Smooth muscle cell of trachea (primary cell): ENCODE measurements at places on chromosomes 1 and 21. TPM values are rescaled to one million over a fixed set of nuclear protein-coding genes. Genes with fewer than 3 reads are reported as not detected.

The MARK1 gene
- total RNA-seq = 0.17 and 0.29 TPM in 2 replicates

The PLD5 gene
- total RNA-seq = 0.15 TPM in 1 of 2 replicates, not detected in the other

The ODR4 gene
- total RNA-seq = 15.5 and 18.8 TPM in 2 replicates

The PHACTR4 gene
- total RNA-seq = 4.8 and 8.7 TPM in 2 replicates

The GABRD gene
- total RNA-seq = under 0.01 TPM in 1 of 2 replicates, not detected in the other

The FCMR gene
- total RNA-seq = 0.29 TPM in 1 of 2 replicates, not detected in the other

The B3GALT5 gene
- total RNA-seq = 0.15 and 0.17 TPM in 2 replicates

The FAM72D gene
- total RNA-seq = under 0.01 and 1.3 TPM in 2 replicates

The KCNA3 gene
- 0.73 and 3.5 TPM in 2 replicates for total RNA-seq

The LRIG2 gene
- total RNA-seq = 13.2 and 19.5 TPM in 2 replicates

The GPR25 gene
- total RNA-seq = not detected in 2 replicates

The RPTN gene
- total RNA-seq = not detected in 2 replicates

The C1orf185 gene
- not detected in 2 replicates for total RNA-seq

The SIK1 gene
- total RNA-seq = 0.33 TPM in 1 of 2 replicates, not detected in the other

The NCAM2 gene
- total RNA-seq = 9.3 and 14.8 TPM in 2 replicates

The WDR64 gene
- not detected in 2 replicates for total RNA-seq

The MIXL1 gene
- under 0.01 TPM in 1 of 2 replicates, not detected in the other for total RNA-seq

The HES2 gene
- 0.15 and 1.3 TPM in 2 replicates for total RNA-seq

The LAMC2 gene
- total RNA-seq = 2.3 and 7.7 TPM in 2 replicates

The OR2L5 gene
- total RNA-seq = not detected in 2 replicates

The PLA2G2E gene
- total RNA-seq = not detected in 2 replicates

The RNU1-1 gene
- under 0.01 TPM in 2 replicates for total RNA-seq

The LYPD8 gene
- total RNA-seq = not detected in 2 replicates

The WNT2B gene
- total RNA-seq = 3.2 and 9.9 TPM in 2 replicates

The MANEAL gene
- 0.15 and 1.8 TPM in 2 replicates for total RNA-seq

The SOAT1 gene
- 47.0 and 47.8 TPM in 2 replicates for total RNA-seq

The PROX1 gene
- under 0.01 and 0.15 TPM in 2 replicates for total RNA-seq

The RGSL1 gene
- total RNA-seq = not detected in 2 replicates

The CD1D gene
- 0.50 TPM in 1 of 2 replicates, not detected in the other for total RNA-seq

The RIMKLA gene
- total RNA-seq = under 0.01 TPM in 1 of 2 replicates, not detected in the other

The FLG2 gene
- total RNA-seq = not detected in 2 replicates

The SLC16A4 gene
- total RNA-seq = 44.7 and 53.7 TPM in 2 replicates

The COQ8A gene
- 12.8 and 22.3 TPM in 2 replicates for total RNA-seq

The LCE2C gene
- not detected in 2 replicates for total RNA-seq

The HSPB7 gene
- 3.3 and 5.0 TPM in 2 replicates for total RNA-seq

The FOXJ3 gene
- total RNA-seq = 15.9 and 20.8 TPM in 2 replicates

The ZNF648 gene
- total RNA-seq = not detected in 2 replicates

The OR2L2 gene
- under 0.01 TPM in 1 of 2 replicates, not detected in the other for total RNA-seq
